BJ (cell line): ENCODE measurements at places on chromosomes 2 and 18. TPM values are rescaled to one million over a fixed set of nuclear protein-coding genes. Genes with fewer than 3 reads are reported as not detected.

GRCh38 chr2:234970477-234970882 lies 18.7 kb downstream of the SH3BP4 start:
- peak; percentile 56 for DNase-seq

- DNase-seq: no peak
Observed at GRCh38 chr2:39547811-39548719, 111.0 kb upstream of the MAP4K3 start.

DNA sequence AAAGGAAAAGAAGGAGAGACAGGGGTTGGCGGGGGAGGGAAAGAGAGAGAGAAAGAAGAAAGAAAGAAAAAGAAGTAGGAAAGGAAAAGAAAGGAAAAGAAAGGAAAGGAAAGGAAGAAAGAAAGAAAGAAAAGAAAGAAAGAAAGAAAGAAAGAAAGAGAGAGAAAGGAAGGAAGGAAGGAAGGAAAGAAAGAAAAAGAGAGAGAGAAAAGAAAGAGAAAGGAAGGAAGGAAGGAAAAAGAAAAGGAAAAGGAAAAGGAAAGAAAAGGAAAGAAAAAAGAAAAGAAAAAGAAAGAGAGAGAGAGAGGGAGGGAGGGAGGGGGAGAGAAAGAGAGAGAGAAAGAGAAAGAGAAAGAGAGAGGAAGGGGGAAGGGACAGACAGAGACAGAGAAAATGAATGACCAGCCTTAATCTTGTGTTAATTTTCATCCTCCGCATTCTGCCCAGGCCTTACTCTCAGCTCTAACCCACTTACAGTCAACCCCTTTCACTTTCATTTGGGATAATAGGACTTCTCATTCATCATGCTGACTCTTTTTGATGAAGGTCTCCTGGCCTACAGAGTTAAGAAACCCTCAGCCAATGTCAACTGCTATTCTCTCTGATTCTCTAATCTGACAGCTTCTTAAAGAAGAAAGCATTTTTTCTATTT lies 207.3 kb downstream of the SUCLG1 start:
- DNase-seq: no peak

ACVR1C gene
- polyA plus RNA-seq: 0.01 and 0.04 TPM in 2 replicates

- no peak for DNase-seq
Observed at GRCh38 chr18:23181547-23181946, 46.3 kb downstream of the CABLES1 start.
